ENCODE measurements at places on chromosomes 2 and 18.

DNA sequence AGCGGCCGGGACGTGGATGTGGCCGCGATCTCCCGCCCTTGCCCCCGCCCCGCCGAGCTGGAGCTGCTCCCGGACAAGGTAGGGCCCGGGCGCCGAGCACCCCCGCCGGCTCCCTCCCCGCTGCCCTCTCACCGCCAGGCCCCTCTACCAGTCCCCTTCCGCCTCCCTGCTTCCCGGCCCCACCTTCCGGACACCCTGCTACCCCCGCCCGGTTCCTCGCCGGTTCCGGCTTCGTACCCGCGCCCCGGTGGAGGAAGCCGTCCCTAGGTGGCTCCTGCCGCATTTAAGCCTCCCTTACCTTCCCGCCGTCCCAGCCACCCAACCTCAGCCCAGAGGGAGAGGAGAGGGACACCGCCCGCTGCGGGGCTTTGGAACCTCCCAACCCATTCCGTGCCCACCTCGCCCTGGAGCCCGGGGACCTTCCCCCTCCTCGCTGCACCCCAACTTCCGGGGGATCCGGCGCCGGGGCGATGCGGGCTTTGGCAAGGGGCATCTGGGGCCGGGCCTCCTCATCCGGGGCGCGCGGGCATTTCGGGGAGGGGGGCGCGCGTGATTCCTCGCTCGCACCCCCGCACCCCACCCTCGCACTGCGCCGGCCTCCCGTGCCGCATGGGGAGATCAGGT is 475 bp downstream of the B3GNT2 start:
- H3K36me3 ChIP-seq: no peaks in the 10 kb centered on the region
- H3K4me1 ChIP-seq: peaks cover 47% of the 10 kb centered on the region
- peak; percentile 79 for DNase-seq
- H3K27ac ChIP-seq: peak overlapping the region; percentile 93
- H3K27me3 ChIP-seq: no peaks in the 10 kb centered on the region

DNA sequence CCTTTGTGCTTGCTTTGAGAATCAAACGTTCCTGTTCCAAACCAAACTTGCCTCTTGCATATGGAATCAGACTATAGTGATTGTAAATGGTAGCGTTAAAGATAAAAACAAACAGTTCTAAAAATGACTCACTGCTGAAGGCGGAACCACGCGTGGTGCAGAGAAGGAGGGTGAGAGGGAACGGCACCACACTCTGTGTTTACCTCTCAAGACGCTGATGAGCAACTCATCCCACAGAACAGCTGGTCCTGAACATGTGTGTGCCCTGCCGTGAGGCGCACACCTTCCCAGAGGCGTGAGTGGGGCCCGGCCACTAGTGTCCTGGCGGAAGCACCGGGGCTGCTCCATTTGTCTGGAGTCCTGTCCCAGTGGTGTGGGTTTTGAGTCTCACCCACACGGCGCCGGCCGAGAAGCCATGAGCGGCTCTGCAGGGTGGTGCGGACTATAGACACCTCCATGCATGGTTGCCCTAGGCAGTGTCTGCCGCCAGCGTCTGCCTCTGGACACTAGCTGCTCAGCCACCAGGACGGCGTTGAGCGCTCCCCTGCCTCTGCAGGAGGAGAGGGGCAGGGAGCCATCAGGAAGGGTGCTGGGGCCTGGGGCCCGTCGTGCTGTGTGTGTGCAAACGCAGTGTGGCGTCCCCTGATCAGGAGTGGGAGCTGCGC is 52.1 kb downstream of the NFATC1 start:
- H3K36me3 ChIP-seq: peaks cover 45% of the 10 kb centered on the region
- no peak overlapping the region for H3K4me3 ChIP-seq
- H3K4me1 ChIP-seq: peaks cover 11% of the 10 kb centered on the region
- no peaks in the 10 kb centered on the region for H3K27me3 ChIP-seq

DNA sequence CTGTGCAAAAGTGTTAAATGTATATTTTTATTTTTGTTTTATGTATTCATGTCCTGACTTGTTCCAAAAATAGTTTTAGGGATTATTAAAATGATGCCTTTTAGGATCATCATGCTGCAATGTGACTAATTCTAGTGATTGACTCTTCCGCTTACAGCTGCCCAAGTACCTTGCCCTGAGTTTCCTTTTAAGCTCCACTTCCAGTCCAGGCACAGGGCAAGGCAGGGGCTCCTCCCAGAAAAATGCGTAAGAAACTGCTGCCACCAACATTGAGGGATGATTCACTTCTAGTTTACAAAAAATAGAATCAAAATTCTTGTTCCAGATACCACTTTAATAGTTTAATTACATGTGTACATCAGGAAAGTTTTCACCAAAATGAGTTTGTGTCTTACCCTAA is 116.4 kb downstream of the IRS1 start:
- no peaks in the 10 kb centered on the region for H3K27me3 ChIP-seq
- H3K4me3 ChIP-seq: no peak overlapping the region
- no peak for DNase-seq
- no peak overlapping the region for H3K27ac ChIP-seq

DNA sequence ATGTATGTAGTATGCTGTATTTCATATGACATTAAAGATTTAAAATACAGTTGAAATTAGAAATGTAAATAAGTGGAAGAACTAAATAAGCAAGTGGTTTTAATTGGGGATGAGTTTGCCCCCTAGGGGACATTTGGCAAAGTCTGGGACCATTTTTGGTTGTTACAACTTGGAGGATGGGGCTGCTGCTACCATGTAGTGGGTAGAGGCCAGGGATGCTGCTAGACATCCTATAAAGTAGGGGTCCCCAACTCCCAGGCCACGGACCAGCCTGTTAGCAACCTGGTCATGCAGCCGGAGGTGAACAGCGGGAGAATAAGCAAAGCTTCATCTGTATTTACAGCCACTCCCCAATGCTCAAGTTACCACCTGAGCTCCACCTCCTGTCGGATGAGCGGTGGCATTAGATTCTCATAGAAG is 27.9 kb upstream of the ASNSD1 start:
- no peak overlapping the region for H3K4me3 ChIP-seq
- no peaks in the 10 kb centered on the region for H3K36me3 ChIP-seq
- H3K4me1 ChIP-seq: no peaks in the 10 kb centered on the region
- DNase-seq: no peak
- H3K27me3 ChIP-seq: no peaks in the 10 kb centered on the region

DNA sequence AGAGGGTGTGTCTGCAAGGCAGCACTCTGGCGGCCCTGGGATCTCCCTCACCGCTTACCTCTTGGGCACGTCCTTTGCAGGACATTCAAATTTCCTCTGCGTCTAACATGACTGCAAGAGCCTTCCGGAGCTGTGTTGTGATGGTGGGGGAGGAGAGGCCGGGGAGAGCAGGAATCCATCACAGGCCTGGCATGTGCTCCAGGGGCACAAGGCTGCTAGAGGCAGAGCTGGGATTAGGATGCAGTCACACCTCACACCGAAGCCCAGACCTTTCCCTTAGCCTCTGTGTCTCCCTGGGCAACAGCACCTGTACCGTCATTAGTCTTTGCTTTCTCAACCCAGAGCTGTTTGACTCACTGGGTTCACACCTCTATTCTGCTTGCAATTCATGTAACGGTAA is 111.3 kb downstream of the CMPK2 start:
- no peaks in the 10 kb centered on the region for H3K4me1 ChIP-seq
- H3K27me3 ChIP-seq: no peaks in the 10 kb centered on the region
- no peak overlapping the region for H3K4me3 ChIP-seq
- H3K27ac ChIP-seq: no peak overlapping the region
- no peaks in the 10 kb centered on the region for H3K36me3 ChIP-seq

GRCh38 chr2:232578626-232579025 is 28.1 kb downstream of the EIF4E2 start:
- H3K4me3 ChIP-seq: no peak overlapping the region
- no peaks in the 10 kb centered on the region for H3K4me1 ChIP-seq

Data from tibial artery (tissue), 4 donors.